ENCODE measurements at places on chromosomes 4 and X.

DNA sequence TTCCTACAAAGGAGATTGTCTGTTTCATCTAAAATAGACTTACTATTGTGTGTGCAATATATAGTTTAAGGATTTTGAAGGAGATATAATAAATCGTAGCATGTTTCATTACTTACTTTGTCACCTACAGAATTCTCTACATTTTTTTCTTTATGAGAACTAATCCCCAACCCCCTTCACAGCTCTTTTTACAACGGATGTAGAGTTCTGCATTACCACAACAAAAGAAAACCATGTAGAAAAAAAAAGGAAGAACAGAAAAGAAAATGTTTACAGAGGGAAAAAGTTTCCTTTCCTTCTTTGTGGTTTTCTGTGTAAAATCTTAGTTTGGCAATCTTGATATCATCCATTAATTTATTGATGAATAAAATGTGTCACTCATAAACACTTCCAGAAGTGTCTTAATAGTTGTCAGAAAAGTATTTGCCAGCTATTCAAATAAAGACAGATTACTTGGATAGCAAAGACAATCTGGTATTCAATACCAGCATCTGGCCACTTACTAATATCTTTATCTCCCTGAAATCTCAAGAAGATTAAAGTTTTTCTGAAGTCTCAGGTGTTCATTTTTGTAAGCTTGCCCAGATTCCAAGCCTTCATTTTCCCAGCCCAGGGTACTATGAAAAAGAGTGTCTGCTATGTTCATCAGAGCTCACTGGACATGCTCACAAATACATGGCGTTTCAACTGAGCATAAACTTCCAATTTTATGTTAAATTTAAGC, 806.8 kb downstream of the PCDH19 start:
- DNase-seq, result no peak

GRCh38 chr4:80814266-80814665, 216.2 kb upstream of the BMP3 start:
- no peak for DNase-seq

DNA sequence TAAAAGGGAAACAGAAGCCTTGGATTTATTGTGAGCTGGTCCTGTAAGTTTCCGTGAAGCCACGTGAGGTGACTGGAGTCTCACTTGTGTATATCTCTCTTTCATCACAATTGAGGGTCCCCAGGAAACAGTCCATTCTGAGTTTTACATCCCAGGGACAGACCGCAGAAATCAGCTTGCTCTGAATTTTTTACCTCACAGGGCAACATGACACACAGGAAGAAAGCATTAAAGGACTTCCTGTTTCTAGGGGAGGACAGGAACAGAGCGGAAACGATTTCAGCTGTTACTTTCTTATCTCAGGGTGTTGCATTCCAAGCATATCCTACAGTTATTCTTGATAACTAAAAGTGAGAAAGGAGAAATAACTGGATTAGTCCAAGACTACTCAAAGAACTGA, 553.5 kb downstream of the TRAM1L1 start:
- no peak for DNase-seq

GRCh38 chr4:145670422-145670821, 9.5 kb upstream of the C4orf51 start:
- no peak for DNase-seq

DNA sequence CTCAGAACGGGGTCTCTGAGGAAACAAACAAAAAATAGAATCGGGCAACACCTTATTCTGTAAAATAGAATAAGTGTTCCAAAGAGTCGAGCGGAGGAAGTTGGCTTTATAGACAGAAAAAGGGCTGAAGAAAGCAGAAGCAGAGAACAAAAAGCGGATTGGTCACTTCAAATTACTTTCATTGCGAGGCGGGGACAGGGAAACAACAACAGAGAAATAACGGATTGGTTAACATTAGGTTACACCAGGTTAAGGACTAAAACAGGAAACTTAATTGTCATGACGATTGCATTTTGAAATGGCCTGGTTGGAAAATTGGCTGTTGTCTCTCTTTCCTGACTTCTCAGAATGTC, 433 bp upstream of the COQ2 start:
- DNase-seq, result peak; percentile 32

GRCh38 chr4:76582074-76582816, 147.2 kb downstream of the SHROOM3 start:
- DNase-seq, result no peak

- no peak for DNase-seq
Observed at GRCh38 chr4:150960818-150961217, 54.3 kb downstream of the LRBA start.

DNA sequence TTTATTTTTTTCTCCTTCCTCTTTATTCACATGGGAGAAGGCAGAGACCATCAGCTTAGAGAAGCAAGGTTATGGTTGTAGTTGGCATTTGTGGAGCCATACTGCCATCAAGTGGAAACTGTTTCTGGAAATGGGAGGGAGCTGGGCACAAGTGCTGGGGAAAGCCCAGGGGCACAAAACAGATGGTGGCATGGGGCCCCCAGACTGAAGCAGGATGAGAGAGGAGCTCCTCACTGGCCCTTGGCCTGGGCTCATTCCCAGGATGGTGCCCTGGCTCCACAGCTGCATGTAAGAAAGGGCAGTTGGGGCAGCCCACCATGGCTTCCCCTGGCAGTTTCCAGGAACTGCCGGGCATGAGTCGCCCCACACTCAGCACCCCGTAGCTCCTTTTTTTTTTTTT, 59.2 kb downstream of the NBDY start:
- no peak for DNase-seq

- DNase-seq, result no peak
Observed at GRCh38 chrX:114580336-114580735, 3.5 kb upstream of the HTR2C start.

GRCh38 chr4:127698789-127699200, 31.4 kb upstream of the SLC25A31 start:
- no peak for DNase-seq

- peak; percentile 79 for DNase-seq
Observed at GRCh38 chr4:82428969-82429727, 1.1 kb downstream of the HNRNPDL start.

GRCh38 chr4:158769175-158769921, 522 bp downstream of the FNIP2 start:
- peak; percentile 10 for DNase-seq

GRCh38 chrX:106899276-106899675, 3.9 kb downstream of the RIPPLY1 start:
- DNase-seq, result no peak

DNA sequence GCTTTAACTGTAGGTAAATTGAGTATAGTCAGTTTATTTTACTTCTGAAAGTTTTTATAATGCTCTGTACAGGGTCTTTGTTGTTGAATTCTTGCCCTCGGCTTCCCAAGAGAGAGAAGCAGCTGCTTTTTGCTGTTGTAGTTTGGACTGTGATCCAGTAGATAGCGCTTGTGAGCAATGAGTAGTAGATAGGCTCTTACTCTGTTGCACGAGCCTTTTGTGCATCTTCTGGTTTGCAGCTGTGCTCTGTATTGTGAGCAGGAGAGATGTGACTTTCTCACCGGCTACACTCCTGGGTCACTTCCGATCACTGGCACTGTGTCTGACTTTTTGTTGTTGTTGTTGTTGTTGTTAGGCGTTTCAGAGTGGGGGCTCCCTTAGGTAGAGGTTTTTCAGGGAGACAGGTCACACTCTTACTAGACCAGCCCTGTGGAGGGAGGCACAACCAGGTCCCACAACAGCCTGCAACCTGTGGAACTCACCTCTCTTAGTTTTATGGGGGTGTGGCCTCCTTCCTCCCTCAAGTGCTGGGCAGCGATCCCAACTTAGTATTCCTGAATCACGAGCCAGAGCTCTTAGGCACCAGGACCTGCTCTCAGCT, 822.1 kb upstream of the GALNTL6 start:
- DNase-seq, result no peak

DNA sequence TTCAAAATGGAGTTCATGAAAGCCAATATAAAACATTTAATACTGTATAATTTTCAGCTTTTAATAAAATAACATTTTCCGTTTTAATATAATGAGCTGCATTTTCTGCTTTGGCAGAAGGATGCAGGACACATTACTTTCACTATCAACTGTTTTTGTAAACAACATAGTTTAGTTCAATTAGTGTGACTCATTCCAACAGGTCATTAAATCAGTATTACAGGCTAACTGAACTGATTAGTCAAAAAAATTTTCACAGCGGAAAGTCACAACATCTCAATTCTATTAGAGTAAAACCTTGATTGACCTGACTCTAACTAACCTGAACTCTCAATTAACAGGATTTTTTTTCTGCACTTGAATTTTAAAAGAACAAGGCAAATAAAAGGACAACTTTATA, 151.2 kb upstream of the AMOT start:
- no peak for DNase-seq

GRCh38 chr4:898869-899555, 33.1 kb downstream of the GAK start:
- no peak for DNase-seq

DNA sequence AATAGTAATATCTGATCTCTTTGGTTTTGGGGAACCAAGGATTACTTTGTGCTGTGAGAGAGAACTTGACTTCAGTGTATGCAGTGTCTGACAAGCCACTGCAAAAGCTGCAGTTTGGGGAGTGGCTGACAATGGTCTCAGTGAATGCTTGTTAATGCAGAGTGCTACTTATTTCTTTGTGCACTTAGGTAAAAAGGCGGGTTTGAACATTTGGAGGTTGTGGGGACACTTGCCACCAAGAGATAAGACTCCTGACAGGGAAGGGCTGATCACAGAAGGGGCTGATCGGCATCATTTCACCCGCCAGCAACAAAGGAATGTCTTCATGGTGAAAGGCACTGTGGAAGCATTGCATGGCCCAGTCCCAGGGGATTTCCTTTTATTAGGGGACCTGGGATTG, 28.6 kb upstream of the USP46 start:
- no peak for DNase-seq

DNA sequence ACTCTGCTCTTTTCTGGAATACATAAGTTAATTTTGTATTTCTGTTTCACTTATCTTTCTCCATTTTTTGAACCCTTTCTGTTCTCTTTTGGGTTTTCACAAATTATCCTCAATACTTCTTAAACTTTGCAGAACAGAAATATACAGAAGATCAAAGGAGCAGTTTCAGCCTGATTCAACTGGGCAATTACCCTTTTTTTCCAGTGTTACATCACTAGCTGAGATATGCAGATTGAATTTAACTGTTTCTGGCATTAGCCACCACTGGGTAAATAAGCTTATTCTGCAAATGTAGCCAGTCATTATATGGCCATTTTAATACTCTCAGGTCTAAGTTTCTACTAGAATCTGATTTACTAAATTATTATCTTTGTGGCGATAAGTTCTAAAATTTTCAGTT, 66.9 kb upstream of the GRID2 start:
- DNase-seq, result no peak

GRCh38 chr4:1928356-1929239, 57.4 kb downstream of the NSD2 start:
- no peak for DNase-seq

- DNase-seq, result no peak
Observed at GRCh38 chrX:102113367-102113766, 12.1 kb upstream of the TCEAL2 start.

- DNase-seq, result no peak
Observed at GRCh38 chrX:17627026-17627425, 110.3 kb upstream of the SCML1 start.

GRCh38 chr4:138393886-138394610, 151.9 kb upstream of the SLC7A11 start:
- DNase-seq, result no peak

- DNase-seq, result no peak
Observed at GRCh38 chrX:455673-456072, 69.0 kb upstream of the PPP2R3B start.

DNA sequence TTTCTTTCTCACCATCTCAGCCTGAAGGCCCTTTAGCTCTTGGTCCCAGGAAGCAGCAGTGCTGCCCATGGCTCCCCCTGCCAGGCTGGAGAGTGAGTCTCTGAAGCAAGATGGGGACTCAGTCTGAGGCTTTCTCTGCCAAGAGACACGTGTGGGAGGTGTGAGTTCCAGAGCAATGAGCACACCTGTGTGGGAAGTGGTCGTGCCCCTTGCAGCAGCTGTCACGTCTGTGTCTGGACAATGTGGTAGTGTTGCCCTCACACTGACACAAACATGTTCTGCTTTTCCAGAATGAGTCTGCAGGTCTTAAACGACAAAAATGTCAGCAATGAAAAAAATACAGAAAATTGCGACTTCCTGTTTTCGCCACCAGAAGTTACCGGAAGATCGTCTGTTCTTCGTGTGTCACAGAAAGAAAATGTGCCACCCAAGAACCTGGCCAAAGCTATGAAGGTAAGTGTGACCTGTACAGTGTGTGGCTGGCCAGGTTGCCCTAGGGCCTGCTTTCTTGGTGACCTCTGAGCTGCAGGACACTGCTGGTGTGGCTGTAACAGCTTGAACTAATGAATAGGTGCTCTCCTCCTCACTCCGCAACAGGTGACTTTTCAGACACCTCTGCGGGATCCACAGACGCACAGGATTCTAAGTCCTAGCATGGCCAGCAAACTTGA, 1.9 kb downstream of the TACC3 start:
- DNase-seq, result no peak

DNA sequence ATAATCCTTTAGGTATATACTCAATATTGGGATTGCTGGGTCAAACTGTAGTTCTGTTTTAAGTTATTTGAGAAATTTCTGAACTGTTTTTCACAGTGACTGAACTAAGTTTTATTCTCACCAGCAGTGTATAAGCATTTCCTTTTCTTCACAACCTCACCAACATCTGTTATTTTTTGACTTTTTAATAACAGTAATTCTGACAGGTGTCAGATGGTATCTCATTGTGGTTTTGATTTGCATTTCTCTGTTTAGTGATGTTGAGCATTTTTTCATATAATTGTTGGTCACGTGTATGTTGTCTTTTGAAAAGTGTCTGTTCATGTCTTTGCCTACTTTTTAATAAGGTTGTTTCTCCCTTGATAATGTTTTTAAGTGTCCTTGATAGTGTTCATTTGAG, 112.6 kb downstream of the LINC00632 start:
- no peak for DNase-seq

- no peak for DNase-seq
Observed at GRCh38 chrX:152907084-152907651, 9.3 kb downstream of the ZNF185 start.

- peak; percentile 10 for DNase-seq
Observed at GRCh38 chr4:38071801-38072431, 111.7 kb downstream of the PTTG2 start.

DNA sequence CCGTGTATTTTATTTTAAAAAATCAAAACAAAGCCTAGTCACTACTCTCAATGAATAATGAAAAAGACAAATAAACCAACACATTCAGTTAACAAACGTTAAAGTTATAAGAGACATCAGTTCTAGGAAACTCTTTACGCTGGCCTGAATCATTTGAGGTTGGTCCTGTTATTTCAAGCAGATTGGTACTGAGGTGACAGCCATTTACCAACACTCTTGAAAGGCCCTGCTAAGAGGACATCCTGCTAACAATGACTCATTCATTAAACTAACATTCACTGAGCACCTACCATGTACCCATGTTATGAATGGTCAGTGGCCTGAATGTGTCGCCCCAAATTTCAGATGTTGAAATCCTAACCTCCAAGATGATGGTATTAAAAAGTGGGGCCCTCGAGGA, 57.1 kb upstream of the ADGRG2 start:
- DNase-seq, result no peak
